ENCODE measurements at places on chromosomes 1 and 21. TPM values are rescaled to one million over a fixed set of nuclear protein-coding genes. Genes with fewer than 3 reads are reported as not detected.

PPIAL4G gene
- not detected for total RNA-seq

UBE2G2 gene
- total RNA-seq: 75.5 TPM

TBX15 gene
- 41.0 TPM for total RNA-seq

RAB25 gene
- not detected for total RNA-seq

THEM5 gene
- not detected for total RNA-seq

TMEM200B gene
- 15.4 TPM for total RNA-seq

PCBP3 gene
- total RNA-seq: 11.8 TPM

STRIP1 gene
- total RNA-seq: 40.2 TPM

PRR9 gene
- not detected for total RNA-seq

KCNT2 gene
- 13.4 TPM for total RNA-seq

L1TD1 gene
- 0.12 TPM for total RNA-seq

FAM72B gene
- total RNA-seq: 1.3 TPM

SELP gene
- total RNA-seq: not detected

SMPDL3B gene
- total RNA-seq: 0.21 TPM

FALEC gene
- not detected for total RNA-seq

Measured in chondrocyte (in vitro differentiated cells).